GM04503 (cell line): ENCODE measurements at places on chromosomes 3 and 15.

DNA sequence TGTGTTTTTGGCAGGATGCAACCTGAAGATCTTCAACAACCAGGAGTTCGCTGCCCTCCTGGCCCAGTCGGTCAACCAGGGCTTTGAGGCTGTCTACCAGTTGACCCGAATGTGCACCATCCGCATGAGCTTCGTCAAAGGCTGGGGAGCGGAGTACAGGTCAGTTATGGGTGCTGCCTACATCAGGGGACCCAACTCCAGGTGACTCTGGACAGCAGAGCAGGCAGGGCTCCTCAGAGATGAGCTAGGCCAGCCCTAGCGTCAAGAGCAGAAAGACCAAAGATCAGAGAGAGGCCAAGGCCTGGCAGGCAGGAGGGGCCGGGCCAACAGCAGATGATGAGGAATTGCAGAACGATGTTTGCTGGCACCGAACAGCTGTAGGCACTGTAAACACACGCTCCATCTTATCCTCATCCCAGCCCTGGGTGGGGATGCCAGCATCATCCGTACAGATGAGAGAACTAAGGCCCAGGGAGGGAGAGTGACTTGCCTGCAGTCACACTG, 67.1 kb downstream of the AAGAB start:
- DNase-seq, result no peak

DNA sequence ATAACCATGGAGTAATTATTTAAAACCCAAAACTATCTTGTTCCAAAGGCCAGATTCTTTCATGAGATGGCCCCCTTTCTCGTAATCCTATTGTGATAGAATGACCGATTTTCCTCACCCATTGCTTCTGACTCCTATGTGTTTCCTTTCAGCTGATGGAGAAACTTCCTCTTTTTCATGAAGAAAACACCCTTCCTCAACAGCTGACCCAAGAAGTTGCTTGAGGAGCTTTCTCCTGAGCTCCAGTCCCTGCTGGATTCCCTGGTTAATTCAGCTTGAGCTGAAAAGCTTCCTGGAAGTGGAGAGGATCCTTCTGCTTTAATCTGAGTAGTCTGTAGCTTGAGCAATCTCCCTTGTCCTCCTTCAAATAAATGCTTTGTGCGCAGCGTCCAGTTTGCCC, 75.0 kb downstream of the BFSP2 start:
- DNase-seq, result no peak

- no peak for DNase-seq
These were observed 579.6 kb downstream of the MECOM start for GRCh38 chr3:169083885-169084284.

DNA sequence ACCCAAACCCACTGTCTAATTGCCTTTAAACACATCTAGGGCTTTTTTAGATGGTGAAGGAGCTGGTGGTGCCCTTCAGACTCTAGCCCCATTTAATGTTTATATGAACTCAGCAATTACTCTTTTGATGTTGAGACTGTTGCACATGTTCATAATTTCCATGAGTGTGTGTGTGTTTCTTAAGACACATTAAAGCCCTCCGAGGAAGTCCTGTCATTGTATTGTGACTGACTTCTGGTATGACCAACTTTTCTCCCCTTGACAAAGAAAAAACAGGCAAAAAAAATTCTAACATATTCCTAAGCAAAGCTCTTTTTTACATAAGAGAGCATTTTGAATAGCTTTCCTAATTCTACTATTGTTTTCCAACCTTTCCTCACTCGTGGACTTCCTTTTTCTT, 91.6 kb downstream of the FLNB start:
- DNase-seq, result no peak

DNA sequence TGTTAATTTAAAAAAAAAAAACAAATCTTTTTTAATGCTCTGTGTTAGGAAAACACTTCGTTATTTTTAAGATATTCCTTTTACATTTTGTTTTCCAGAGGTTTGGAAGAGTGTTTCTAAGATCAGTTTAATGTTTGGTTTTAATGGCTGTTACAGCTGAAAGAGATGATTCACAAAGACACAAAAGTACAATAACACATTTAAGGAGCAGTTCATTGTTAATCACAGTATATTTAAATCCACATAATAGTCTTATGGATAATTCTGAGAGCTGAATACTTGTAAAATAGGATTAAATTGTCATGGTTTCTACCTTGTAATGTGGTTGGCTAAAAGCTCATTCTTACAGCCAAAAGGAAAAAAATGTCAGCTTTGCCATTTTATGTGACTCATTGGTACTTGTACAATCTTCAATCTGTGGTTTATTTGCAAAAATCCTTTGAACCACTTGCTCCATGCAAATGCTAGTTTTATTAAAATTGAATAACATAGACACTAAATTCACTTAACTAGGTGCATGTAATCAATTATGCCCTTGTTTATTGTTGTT, 426.4 kb downstream of the NLGN1 start:
- no peak for DNase-seq

DNA sequence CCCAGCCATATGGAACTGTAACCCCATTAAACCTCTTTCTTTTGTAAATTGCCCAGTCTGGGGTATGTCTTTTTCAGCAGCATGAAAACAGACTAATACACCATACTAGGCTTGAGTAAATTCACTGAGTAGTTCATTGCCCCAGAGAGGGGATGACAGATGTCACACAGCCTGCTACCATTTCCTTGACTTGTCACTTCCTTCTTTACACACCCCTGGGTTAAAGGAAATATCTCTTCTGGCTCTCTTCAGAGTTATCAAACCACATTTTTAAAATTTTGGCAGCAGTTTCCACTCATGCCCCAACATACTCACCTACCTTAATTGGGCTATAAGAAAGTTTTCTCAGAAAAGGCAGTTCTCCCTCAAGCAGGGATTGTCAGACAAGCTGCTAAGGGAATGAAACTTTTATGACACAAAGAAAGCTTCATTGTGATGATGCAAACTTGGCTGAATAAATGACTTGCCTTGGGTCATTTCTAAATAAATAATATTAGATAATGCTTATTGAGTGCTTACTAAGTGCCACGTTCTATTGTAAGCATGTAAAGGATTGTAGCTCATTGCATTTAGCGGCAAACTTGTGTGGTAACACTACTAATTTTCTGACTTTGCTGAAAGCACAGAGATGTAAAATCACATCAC, 68.0 kb upstream of the RBMS3 start:
- no peak for DNase-seq

GRCh38 chr3:52190294-52191074, 7.5 kb upstream of the ALAS1 start:
- DNase-seq, result peak; percentile 39

GRCh38 chr3:116392291-116392690, 53.0 kb downstream of the LSAMP start:
- DNase-seq, result no peak

DNA sequence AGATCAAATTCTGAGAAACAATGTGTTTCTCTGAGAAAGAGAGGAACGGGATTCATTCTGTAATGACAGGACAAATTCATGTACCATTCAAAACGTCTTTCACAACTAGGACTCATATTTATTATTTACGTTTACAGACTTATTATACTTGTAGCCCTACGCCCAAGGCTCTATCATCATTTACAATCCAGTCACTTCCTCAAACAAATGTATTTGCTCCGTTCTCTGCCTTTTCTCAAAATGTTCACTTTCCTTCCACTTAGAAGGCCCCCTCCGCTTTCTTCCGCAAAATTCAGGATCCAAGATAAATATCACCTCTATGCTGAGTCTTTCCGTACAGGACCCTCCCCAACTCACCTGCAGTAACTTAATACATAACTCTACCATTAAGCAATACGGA, 745 bp downstream of the RSL24D1 start:
- no peak for DNase-seq

DNA sequence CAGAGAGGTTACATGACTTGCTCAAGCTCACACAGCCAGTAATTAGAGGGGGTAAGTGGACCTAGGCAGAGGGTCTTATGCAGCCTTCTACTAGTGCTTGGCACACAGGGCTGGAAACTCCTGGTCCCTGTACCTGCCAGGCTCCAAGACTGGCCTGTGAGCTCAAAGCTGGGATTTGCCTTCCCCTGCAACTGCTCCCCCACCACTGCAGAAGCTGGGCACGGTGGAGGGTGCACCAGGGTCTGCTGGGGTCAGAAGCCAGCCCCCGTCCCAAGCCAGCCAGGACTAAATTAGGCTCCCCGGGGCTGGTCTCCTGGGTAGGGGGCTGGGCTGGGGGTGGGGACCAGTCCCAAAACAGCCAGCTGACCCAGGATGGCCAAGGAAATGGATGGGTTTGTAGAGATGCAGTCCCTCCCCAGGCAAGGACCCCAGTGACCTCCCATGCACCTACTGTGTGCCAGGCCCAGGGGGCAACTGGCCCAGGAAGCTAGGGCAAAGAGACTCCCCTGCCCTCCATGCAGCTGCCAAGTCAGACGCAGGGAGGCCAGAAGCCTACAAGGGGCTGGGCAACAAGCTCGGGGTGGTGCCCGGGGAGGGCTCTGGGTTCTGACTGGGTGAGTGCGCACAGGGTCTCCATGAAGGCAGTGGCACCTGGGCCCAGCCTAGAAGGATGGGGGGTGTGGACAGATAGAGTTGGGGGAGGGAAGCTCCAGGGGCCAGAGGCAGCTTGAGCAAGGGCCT, 51.8 kb upstream of the LINGO1 start:
- DNase-seq, result no peak

DNA sequence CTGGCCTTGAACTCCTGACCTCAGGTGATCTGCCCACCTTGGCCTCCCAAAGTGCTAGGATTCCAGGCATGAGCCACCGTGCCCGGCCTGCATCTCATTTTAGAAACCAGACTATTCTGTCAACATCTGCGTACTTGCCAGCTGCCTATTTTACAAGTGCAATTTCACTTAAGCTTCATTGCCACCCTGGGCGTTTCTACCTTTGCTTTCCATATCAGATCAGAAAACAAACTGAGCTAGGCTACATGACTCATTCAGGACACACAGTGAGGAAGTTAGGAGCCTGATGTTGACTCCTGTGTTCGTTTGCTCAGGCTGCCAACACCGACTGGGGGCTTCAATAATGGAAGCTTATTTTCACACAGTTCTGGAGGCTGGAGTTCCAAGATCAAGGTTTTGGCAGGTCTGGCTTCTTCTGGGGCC, 42.3 kb upstream of the KLHL25 start:
- no peak for DNase-seq

- no peak for DNase-seq
These were observed 12.8 kb downstream of the ASB14 start for GRCh38 chr3:57279685-57280084.

- no peak for DNase-seq
These were observed 602.4 kb downstream of the UNC13C start for GRCh38 chr15:54580643-54581042.

DNA sequence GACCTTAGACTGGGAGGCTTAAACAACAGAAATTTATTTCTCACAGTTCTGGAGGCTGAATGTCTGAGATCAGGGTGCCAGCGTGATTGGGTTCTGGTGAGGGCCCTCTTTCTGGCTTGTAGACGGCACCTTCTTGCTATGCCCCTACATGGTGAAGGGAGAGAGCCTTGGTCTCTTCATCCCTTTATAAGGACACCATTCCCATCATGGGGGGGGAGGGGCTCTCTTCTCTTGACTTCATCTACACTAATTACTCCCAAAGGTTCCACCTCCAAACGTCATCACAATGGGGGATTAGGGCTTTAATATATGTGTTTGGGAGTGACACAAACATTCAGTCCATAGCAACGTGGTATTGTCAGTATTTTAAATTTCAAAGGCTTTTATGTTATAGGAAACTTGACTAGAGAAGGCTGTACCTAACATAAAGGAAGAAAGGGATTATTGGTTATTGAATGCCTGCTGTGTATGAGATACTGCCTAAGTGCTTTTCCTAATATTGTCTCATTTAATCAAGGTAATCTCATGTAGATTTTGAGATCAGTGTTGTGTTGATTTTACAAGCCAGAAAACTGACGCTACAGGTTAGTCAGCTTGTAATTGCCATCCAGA, 20.9 kb downstream of the SYN2 start:
- DNase-seq, result no peak

- DNase-seq, result no peak
These were observed 286.0 kb downstream of the EDEM1 start for GRCh38 chr3:5473471-5473870.

DNA sequence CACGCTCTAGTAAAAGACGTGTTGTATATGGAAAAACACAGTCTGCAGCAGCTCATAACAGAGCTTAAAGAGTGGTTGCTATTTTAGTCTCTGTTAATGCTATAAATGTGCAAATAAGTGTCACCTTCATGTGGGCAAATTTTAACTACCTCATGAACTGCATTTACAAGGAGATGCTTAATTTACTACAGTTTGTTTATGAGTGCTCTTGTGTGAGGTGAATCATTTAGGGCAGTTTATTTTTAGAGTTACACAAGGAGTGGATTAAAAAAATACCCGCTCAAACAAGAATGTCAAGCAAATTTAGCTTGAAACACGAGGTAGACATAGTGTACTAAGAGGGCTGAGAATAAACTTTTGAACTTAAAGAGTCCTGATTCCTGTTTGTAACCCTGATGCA, 579.0 kb downstream of the MFSD1 start:
- DNase-seq, result no peak

- DNase-seq, result peak; percentile 57
These were observed 6.0 kb downstream of the PHLDB2 start for GRCh38 chr3:111864821-111865656.

DNA sequence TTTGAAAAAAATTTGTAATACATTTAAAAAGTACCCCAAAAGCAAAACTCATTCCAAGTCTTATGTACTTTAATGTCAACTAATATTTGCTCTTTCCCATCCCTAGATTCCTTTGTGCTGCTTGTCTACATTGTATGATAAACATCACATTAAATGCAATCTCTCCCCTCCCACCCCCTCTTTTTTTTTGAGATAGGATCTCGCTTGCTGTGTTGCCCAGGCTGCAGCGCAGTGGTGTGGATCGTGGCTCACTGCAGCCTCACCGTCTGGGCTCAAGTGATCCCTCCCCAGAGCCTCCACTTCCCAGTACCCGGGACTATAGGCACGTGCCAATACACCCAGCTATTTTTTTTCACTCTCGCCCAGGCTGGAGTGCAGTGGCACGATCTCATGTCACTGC, 12.6 kb downstream of the MAP2K1 start:
- no peak for DNase-seq

DNA sequence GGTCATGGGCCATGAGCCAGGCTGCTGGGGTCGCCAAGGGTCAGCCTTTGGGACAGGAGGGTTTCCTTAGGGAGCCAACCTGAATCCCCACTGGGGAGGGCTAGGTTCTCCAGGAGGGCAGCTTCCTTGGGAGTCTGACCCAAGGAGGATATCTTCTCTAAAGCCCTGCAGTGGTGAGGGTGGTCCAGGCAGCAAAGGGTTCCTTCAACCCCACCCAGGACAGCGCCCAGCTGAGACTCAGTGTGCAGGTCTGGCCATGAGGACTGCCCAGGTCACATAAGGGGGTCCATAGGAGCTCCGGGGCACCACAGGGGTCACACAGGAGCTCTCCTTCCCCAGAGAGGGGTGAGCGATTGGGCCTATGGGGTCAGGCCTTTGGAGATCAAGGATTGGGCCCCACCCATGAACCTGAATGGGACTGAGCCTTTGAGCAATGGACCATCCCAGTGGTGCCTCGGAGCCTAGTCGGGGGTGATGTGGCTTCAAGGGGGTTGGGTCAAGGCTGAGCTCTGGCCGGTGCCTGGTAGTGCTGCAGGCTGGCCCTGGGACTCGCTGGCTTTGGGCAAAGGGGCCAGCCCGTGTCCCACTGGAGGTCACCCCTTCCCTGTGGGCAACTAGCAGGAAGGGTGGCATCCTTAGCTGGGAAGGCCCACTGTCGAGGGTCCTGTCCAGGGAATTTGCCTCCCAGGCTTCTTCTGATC, 216.5 kb downstream of the SNRPN start:
- DNase-seq, result no peak

- no peak for DNase-seq
These were observed 13.0 kb downstream of the P2RY12 start for GRCh38 chr3:151371526-151371925.

- DNase-seq, result no peak
These were observed 165.2 kb downstream of the RORA start for GRCh38 chr15:61063875-61064320.
